B cell (primary cell): ENCODE measurements at places on chromosomes 5 and 9.

DNA sequence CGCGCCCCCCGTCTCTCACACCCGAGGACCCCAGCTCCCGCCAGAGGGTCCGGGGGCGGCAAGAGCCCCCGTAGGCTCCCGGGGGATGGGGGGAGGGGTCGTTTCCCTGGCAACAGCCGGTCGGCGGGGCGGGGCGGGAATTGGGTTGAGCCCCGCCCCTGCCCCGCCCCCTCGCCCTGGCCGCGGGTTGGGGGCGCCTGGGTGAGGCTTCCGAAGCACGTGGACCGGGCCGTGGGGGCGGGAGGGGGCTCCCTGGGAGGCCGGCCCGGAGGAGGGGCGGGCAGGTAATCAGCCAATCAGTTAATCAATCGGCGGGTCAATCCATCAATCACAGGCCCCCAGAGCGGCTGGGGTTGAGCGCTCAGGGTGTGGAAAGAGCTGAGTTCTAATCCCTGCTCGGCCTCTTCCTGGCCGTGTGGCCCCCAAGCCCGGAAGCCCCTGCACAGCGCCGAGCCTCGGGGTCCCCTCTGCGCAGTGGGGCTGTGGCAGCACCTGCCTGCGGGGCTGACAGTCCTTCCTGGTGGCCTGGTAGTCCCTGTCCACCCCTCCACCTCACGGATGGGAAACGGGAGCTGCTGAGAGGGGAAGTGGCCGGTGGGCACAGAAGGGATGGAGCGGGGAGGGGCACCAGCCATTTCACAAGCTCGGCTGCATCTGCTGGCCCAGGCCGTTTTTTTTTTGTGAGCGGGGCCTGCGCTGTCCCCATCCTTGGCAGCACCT, 174.2 kb upstream of the IER5L start:
- no peak for DNase-seq

DNA sequence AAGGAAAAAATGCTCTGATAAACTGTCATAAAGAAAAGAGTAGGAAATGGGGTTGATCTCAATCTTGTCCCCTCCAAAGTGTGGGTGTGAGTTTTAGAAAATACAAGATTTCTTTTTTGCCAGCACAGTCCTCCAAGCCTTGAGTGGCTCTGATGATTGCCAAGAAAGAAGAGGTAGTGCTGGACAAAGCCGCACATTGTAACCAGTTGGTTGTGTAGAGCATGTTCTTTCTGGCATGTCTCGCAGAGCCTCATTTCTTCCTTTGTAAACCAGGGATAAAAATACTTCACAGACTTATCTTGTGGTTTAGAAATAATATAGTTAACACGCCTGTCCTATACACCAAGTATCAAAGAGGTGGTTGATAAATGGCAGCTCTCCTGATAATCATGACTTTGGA, 30.4 kb downstream of the PRLR start:
- no peak for DNase-seq

- no peak for DNase-seq
These were observed 9.0 kb upstream of the RFX3 start for GRCh38 chr9:3534614-3535404.

DNA sequence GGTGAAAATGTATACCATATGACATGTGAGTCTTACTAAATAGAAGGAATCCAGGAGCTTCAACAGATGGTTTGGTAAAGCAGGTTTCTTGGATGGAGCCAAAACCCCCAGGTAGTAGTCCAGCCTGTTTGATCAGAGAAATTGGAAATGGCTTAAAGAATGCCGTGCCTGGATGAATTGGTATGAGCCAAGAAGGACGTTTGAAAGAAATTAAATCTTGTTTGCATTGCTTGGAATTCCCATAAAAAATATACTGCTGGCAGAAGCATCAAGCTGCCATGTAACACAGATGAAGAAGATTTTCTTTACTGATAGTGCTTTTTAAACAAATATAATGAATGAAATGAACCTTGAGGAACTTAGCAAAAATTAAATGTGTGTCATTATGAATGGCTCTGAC, 176.3 kb downstream of the NPR3 start:
- DNase-seq, result no peak

DNA sequence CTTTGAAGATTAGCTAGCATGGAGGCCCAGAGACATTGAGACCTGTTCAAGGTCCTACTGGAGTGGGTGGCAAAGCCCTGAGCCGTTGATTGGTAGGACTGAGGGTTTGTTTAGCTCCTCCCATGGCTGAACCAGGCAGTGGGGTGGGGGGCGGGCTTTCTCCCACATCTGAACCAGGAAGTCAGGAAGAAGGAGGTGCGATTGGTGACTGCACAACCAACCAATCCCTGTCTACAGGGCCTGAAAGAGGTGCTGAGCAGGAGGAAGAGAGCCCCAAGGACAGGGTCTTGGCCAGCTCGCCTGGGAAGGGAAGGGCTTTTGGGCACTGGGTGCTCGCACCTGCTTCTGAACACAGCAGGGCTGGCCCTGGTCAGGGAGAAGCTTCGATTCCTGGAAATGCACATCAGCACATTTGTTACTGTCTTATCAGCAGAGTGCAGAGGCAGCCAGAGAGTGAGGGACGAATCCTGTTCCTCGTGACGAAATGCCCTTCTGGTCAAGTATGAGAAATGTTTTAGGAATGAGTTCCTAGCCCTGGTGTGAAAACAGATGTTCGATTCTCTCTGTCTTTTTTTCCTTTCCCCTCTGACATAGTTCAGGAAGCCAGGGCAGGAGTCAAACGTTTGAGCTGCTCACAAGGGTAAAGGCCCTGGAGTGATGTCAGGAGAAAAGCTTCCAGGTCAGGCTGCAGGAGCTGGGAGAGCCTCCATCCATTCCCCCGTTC, 294.8 kb upstream of the KLF4 start:
- no peak for DNase-seq

DNA sequence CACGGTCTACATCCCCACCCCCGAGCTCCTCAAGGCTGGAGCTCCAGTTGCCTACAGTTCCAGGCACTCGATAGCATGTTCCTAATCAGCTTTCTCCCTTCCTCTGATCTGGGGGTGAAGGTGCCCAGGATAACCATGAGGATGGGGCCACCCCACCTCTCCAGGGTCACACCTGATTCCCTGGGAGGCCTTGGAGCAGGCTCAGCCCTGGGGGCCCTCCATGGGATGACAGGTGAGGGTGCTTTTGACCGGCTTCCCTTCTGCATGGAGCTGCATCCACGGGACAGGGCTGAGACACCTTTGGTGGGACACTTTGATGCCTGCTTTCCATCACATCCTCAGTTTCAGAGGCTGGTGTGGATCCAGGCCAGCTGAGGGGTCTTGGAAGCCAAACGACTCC, 28.6 kb downstream of the GADD45G start:
- no peak for DNase-seq

DNA sequence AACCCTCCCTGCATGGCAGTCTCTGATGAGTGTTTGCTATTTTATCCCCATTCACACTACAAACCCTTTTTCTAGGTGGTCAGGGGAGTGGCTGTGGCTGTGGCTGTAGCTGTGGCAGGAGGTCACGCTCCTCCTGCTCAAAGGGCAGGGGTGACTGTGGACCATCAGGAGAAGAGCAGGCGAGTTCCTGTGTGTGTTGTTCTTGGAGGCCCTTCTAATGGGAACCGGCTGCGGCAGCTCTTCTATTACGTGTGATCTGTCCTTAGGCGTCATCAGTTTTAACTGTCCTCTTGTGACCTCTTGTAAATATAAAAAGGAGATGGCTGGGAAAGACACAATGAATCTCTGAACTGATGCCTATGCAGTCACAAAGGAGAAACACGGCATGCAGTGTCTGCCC, 65.1 kb downstream of the ANKH start:
- no peak for DNase-seq

DNA sequence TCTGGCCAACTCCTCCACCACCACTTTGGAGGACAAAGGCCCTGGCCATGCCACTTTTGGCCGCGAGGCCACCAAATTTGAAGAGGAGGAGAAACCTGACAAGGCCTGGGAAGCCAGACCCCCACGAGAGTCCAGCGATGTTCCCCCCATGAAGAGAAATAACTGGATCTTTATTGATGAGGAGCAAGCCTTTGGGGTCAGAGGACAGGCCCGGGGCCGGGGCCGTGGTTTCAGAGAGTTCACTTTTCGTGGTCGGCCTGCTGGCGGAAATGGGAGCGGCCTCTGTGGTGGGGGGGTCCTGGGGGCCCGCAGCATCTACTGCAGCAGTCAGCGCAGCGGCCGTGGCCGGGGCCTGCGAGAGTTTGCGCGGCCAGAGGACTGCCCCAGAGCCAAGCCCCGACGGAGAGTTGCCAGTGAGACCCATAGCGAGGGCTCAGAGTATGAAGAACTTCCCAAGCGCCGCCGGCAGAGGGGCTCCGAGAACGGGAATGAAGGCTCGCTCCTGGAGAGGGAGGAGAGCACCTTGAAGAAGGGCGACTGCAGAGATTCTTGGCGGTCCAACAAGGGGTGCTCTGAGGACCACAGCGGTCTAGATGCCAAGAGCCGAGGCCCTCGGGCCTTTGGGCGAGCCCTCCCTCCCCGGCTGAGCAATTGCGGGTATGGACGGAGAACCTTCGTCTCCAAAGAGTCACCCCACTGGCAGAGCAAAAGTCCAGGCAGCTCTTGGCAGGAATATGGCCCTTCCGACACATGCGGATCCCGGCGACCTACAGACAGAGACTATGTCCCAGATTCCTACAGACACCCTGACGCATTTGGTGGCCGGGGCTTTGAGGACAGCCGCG, 27.4 kb upstream of the POMT1 start:
- DNase-seq, result no peak

GRCh38 chr5:77629509-77630113, 8.9 kb downstream of the OTP start:
- DNase-seq, result no peak

DNA sequence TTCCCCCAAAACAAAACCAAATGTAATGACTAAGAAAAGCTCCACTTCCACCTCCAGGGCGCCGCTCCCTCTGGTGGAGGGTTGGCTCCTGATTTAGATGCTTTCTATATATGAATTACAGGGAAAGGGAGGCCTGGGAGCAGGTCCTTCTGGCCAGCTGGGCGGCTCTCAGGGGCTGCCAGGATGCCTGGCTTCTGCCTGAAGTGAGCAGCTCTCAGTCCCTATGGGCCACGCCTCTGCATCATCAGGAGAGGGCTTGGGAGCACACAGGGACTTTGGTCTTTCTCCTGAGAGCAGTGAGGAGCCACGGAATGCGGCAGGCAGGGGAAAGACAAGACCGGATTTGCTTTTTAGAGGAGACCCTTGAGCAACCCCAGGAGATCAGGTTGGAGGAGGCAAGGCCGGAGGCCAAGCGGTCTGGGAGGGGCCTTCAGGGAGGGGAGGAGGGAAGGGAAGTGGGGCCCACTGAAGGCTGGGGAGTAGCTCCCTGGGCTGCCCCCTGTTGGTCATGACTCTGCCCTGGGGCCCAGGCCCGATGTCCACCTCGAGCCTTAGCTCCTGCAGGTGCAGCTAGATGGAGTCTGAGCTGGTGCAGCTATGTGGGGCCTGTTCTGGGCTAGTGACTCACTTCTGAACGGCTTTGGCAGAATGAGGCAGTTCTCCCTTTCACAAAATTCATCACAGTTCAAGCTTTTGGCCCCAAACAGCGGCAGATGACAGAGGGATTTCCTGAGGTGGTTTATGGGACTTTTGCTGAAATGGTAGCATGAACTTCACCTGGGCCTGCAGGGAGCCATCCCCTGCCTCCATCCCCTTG, 11.3 kb upstream of the GRHPR start:
- peak; percentile 59 for DNase-seq

DNA sequence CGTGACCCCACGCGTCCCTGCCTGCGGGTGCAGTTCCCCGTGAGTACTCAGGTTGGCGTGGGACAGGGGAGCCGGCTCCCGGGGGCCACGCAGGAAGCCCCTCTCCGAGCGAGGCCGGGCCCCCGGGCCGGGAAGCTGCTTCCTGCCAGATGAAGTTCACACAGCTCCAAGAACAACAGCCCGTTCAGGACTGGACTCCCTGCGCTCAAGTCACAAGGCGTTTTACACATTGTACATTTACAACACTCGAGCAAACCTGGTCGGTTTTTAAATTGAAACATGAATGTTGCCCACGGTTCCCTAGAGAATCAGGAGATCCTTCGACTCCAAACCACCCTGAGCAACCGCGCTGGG, 22.4 kb downstream of the SLC9A3 start:
- DNase-seq, result no peak

DNA sequence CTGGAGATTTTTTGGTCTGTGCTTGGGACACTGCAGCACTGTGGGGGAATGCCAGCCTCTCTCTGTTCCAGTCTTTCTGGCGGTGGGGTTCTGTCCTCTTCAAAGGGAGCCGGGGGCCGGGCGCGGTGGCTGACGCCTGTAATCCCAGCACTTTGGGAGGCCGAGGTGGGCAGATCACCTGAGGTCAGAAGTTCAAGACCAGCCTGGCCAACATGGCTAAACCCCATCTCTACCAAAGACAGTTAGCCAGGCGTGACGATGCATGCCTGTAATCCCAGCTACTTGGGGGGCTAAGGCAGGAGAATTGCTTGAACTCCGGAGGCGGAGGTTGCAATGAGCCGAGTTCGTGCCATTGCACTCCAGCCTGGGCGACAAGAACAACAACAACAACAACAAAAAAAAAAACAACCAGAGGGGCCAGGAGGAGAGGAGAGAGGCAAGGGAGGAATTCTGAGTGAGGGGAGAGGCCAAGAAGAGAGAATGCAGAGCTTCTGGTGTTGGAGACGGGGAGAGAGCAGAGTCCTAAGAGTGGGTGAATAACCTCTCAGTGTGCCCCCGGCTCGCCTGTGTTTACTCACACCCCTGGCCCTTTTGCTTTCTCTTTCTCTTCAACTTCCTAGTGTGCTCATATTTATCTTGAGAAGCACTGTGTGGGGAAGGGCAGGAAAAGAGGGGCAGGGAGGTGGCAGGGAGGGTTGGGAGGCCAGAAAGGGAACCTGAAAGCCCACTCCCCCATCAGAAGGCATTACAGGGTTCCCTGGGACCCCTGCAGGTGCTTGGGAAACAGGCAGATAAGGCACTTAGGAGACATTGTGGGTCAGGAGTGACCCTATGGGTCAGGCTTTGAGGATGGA, 3.2 kb upstream of the SET start:
- DNase-seq, result peak; percentile 67

DNA sequence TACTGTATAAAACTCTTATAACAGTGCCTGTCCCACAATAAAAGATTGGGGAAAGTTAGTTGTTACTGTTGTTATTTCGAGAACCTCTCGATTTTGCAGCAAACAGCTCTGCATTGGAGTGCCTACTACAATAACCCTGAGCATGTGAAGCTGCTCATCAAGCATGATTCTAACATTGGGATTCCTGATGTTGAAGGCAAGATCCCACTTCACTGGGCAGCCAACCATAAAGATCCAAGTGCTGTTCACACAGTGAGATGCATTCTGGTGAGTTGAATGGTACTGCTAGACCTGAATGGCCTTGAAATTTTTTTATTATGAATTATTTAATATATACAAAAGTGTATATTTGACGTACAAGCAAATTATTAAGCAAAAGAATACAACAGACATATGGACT, 123.2 kb downstream of the TEX10 start:
- no peak for DNase-seq

DNA sequence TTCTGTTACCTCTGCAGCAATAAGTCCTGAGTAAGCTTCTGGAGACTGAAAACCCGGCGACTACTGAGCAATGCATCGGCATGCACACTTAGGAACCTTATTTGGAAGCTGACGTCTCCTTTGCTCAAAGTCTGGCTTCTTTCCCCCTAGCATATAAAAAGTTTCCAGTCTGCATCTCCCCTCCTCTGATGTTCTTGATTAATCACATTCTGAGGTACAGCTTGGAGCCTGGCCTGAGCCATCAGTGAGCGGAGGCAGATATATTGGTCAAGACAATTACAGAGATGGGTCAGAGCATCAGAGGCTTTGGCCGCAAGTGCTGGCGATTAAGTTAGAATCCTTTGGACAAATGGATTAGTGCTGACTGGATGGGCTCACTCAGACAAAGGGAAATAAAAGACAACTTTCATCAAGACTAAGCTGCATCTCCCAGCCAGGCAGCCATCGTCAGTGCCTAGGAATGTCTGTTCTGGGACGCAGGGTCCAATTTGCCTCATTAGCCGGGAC, 140.7 kb downstream of the MTX3 start:
- no peak for DNase-seq
